NCI-H1105 treated with DMSO at 0.1 percent for 48 hours (cell line): ENCODE measurements at places on chromosomes 13 and 19.
A peak's percentile ranks its signal among the peaks of the same experiment; 100 is the strongest.

DNA sequence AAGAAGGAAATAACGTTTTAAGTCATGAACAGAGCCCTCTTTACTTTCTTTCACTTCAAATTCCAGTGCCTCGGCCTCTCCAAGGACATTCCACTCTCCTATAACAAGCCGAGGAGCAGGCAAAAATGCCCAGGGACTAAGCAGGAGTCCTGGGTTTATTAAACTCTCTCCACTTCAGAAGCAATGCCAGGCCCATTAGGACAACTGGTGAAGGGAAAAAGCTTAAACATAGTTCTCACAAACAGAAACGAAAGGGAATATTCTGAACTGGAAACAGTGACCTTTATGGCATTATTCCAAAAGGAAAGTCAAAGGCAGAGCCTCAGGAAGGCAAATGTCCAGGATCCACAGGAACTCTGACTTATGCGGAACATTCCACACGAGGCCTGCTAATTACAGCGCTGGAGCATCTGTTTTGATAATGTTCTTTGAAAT is 30.9 kb upstream of the MED4 start:
- DNase-seq, result no peak

DNA sequence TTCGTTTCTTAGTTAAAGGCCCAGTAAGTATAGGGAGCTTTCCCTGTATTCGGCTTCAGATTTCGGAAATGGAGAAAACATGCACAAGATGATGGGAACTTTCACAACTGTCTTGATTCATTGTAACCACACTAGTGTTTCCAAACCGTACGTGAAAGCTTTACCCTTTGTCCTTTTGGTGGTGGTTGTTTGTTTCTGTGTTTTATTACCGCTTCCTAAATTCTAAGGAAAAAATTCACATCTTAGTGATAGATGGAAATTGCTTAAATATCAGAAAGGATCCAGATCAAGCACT is 504 bp upstream of the VWA8 start:
- no peak for DNase-seq

GRCh38 chr13:87444135-87444534 is 227.0 kb upstream of the SLITRK5 start:
- peak; percentile 82 for DNase-seq

DNA sequence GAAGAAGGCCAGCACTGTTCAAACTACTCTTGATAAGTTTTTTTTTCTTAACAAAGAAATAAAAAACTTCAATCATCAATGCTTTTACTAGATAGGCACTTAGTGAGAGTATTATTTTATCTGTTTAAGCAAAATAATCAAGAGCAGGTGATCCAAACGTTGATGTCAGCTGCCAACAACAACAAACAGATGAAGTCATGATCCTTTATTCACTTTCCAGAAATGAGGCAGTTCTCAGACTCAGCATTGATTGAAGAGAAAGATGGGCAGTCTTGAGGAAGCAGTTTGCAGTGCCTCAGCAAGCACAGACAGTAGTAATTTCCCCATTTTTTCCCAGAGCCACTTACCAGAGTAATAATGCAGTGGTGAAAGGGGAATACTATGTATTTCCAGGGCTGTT is 38.4 kb upstream of the CSNK1A1L start:
- no peak for DNase-seq

DNA sequence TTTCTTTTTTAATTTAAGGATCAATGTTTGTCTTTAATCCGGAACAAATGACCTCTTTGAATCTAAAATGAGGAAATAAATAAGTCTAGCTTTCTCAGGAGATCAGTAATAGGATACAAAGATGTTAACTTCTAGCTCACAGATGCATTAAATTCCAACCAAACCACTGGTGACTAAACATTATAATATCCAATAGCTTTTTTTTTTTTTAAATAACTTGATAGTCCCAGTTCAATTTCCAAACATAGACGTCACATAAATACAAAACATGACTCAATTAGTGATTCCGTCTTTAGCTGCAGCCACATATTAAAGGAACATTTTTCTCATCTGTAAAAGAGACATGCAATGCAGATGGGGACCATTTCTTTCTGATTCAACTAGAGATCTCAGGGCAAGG is 390.5 kb upstream of the PCDH9 start:
- DNase-seq, result no peak

- no peak for DNase-seq
Measured at GRCh38 chr19:12784871-12785430, 6.3 kb upstream of the JUNB start.

GRCh38 chr13:108752276-108752675 is 122.9 kb downstream of the MYO16 start:
- no peak for DNase-seq

DNA sequence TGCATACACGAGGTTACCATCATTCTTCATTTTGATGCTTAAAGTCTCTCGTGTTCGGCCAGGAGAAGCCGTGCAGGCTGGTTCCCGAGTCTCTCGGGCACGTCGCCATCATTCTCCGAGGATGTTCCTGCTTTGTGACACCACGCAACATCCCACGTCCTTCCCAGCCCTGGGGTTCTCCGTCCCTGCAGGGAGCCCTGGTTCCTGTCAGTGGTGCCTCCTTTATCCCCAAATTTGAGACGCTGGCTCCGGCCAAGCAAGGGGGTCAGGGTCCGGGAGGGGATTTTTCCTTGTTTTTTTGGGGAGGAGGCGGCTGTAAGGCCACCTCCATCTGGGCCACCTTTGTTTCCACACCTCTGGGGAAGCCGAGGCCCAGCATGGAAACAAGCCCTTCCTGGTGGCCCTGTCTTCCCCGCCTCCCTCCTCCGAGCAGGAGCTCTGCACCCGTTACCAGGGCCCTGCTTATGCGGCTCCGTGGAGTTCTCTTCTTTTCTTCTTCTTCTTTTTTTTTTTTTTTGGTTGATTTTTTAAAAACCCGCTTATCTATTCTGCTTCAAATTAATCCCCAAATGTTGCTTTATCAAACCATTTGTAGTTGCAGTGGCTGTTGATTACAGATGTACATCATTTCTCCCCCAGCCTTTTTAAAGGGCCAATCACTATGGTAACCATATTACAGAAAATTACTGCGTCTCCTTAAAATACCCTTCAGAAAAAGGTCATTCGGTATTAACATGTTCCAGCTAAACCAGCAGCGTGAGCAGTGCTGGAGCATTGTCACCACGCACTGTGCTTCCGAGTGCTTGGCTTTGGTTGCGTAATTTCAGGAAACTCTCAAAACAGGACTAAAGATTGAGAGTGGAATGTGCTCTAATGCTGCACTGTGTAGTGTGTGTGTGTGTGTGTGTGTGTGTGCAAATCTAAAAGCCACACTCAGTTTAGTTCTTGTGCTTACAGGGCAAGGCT is 50.4 kb downstream of the TEX29 start:
- no peak for DNase-seq

GRCh38 chr19:33403221-33403972 is 29.9 kb downstream of the CEBPG start:
- no peak for DNase-seq

- no peak for DNase-seq
Measured at GRCh38 chr13:30718661-30719524, 16.4 kb upstream of the ALOX5AP start.

- DNase-seq, result no peak
Measured at GRCh38 chr13:51330791-51331190, 8.7 kb upstream of the SERPINE3 start.

DNA sequence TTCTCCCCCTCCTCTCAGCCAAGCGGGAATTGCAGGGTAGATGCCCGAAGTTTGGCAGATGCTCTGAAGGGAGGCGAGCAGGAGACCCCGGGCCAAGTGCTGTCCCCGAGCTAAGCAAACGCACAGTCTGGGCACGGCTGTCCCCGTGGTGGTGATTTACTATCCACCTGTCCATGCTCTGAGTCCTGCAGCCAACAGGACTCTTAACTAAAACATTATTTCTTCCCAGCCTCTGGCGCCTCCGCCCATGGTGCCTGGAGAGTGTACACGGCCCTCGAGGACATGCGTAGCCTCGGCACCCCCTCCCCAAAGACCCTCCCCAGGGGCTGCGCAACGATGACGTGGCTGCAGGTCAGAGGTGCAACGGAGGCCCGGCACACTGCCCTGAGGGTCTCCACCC is 7.6 kb downstream of the TINCR start:
- DNase-seq, result no peak

DNA sequence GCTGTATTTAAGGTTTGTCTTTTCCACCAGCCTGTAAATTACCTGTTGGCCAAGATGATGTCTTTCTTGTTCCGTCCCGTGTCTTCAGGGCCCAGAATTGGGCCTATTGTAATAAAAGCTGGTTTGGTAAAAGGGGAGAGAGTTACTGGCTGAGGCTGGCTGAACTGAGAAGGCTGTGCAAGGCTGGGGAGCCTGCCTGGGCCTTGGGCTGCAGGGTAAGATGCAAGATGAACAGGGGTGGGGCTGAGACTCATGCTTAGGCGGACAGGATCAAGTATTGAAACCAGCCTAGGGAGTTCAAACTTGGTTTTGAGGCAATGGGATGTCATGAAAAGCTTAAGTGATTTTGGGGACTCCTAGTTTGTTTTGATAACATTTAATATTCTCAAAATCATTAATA is 142.3 kb downstream of the PCCA start:
- no peak for DNase-seq

DNA sequence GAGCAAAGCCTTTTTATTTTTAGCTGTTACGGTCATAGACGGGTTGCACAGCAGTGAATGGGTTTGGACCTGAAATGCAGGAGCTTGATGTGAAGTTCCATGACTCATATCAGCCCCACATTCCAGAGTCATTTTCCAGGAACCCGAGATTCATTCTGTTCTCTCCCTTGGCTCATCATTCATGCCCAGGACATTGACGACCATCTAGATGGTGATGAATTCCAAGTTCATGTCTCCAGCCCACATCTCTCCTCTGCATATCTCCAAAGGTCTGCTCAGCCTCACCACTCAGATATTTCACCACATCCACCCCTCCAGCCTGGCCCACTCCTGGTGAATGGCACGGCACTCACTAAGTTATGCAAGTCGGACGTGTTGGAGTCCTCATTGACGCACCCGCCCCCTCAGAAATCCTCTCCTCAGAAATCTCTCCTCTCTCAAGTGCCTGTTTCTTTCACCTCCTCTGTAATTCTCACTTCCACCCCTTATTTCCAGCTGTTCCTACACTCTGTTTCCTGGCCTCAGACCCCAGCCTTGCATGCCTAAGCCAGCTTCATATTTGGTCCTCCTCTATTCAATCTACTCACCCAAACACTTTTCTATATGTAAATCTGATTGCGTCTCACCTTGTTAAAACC is 83.1 kb downstream of the ALOX5AP start:
- DNase-seq, result no peak

DNA sequence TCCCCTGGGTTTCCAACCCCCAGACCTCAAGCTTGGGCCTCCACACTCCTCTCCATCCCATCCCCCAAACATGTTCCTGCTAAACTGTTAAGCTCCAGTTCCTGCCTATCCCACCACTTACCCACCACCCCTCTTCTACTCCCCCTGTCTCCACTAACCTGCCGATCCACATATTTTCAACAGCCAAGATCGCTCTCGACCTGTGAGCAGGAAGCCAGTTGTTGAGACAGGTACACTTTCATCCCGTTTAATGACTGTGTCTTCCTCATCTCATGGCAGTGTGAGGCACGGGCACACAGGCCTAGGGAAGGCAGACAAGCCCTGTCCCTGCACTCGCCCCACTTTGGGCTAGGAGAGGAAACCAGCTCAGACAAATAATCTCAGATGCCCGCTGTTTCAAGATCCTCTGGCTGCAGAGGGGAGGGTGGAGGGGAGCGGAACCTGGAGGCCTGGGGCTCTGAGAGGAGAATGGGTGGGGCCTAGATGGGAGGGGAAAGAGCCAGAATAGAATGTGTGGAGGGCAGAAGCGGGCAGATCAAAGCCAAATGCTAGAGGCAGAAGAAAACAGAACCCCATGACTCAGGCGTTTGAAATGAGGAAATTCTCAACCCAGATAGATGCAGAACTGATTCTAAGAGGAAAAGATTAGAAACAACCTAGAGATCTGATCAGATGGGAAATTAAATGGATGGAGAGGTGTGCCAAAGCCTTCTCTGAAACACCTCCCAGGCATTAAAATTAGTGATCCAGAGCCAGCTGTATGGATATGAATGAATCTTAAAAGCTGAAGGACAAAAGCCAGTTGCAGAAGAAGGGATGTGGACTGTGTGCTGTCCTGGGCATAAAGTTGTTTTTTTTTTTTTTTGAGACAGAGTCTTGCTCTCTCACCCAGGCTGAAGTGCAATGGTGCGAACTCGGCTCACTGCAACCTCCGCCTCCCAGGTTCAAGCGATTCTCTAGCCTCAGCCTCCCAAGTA is 16.9 kb upstream of the CYP2S1 start:
- DNase-seq, result no peak

GRCh38 chr19:19319732-19320360 is 463 bp downstream of the SUGP1 start:
- DNase-seq, result peak; percentile 18

GRCh38 chr19:39937094-39937720 is 2.8 kb upstream of the FCGBP start:
- DNase-seq, result no peak

GRCh38 chr13:95368998-95369397 is 67.7 kb upstream of the ABCC4 start:
- DNase-seq, result no peak

GRCh38 chr13:32585550-32586079 is 637 bp upstream of the PDS5B start:
- DNase-seq, result no peak

DNA sequence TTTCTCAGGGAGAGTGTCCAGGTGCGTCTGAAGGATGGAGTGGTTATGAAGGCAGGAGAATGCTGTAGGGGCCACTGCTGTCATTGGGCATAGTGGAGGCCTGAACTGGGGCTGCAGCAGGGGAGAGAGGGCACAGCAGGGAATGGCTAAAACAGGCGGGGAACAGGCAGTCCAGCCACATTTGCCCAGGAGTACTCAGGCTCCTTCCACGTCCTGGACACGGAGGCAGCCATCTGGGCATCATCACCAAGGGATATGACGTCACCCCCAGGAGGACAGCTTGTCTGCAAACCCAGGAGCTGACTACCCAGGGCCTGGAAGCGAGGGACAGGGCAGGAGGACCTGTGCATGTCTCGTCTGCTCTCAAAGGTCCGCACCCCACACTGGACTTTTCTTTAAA is 22.2 kb downstream of the VSTM2B start:
- DNase-seq, result no peak

DNA sequence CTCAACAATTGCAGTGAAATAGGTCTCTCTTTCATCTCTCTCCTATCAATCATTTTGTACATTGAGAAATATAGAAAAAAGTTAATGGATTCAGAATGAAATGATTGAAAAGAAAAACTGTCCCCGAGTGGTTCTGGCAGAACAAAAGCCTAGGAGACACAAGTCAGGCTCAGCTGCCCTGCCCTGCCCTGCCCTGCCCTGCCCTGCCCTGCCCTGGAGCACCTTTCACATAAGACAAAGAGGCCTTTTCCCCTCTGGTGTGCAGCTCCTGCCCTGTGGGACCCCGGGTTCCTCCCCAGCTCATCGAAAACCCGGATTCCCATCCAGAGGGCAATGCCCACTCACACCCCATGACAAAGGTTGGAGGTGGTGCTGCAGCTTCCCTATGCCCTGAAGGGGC is 94.7 kb downstream of the TEX26 start:
- DNase-seq, result no peak

GRCh38 chr19:41299755-41300089 is 10.2 kb upstream of the CCDC97 start:
- no peak for DNase-seq

DNA sequence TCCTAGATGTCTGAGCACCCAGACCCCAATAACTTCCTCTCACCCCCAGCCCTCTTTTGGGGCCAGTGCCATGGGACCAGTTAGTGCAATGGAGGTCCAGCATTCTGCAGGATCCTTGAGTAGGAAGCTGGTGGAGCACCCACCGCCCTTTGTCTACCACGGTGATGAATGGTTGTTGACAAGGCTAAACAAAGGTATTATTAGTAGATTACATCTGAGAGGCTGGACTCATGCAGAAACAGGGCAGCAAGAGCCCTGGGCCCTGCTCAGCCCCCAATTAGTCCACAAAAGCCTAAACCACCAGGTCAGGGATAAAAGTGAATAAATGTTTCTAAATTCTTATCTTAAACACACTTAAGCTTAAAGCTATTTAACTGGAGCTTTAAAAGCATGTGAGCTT is 196.5 kb upstream of the TSHZ3 start:
- DNase-seq, result no peak
